Kidney glomerular epithelial cell (primary cell): ENCODE measurements at places on chromosomes 7 and 10.

DNA sequence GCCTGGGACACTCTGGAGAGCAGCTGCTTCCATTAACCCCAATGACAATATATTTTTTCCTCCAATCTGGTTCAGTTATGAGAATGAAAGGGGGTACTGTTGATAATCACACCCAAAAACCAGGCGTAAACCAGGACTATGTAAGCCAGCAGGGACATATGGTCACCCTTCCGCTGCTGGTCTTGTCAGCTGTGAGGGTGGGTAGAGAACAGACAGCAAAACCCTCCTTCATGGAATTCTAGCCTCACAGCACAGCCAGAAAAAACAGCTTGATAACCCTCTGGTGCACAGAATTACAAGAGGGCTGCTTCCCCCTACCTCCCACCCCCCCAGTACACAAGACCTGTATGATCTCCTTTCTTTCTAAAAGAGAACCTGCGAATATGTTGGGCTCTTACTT, 368.8 kb upstream of the ZMIZ1 start:
- no peak for DNase-seq

DNA sequence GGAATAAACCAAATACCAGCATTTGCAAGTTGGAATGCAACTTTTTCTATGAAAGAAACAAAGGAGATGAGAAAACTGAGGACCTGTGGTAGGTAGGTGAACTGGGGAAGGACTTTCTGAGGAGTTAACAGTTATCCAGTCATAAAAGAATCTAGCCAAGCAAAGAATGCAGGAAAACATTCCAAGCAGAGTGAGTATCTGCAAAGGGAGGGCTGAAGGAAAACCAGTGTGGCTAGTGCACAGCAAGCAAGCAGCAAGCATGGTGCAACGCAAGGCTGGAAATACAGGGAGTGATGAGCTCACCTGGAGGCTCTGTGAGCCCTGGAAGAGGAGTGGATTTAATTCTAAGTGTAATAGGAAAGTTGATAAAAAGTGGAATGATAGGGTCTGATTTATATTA, 44.0 kb downstream of the RTKN2 start:
- DNase-seq: peak; percentile 94

DNA sequence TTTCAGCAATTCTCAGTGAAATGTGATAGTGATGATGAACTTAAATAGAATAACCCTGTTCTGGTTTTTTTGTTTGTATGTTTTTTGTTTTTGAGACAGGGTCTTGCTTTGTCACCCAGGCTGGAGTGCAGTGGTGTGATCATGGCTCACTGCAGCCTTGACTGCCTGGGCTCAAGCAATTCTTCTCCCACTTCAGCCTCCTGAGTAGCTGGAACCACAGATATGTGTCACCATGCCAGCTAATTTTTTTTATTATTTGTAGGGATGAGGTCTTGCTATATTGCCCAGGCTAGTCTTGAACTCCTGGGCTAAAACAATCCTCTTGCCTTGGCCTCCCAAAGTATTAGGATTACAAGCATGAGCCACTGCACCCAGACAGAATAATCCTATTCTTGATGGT, 14.3 kb upstream of the COL17A1 start:
- DNase-seq: no peak

- DNase-seq: peak; percentile 49
Observed at GRCh38 chr7:111561654-111561903, 713 bp downstream of the IMMP2L start.

- DNase-seq: no peak
Observed at GRCh38 chr10:110919349-110919931, at the start of gene SHOC2. TSS of gene SHOC2 (plus strand) at chr10:110919604. CDS start at chr10:110964359, 44,755 bp downstream.

GRCh38 chr7:1101563-1102431, 13.9 kb downstream of the GPER1 start:
- DNase-seq: peak; percentile 52

GRCh38 chr10:14004536-14004935, 326.2 kb downstream of the FRMD4A start:
- no peak for DNase-seq

GRCh38 chr7:19119870-19120486, 2.5 kb upstream of the TWIST1 start:
- no peak for DNase-seq

DNA sequence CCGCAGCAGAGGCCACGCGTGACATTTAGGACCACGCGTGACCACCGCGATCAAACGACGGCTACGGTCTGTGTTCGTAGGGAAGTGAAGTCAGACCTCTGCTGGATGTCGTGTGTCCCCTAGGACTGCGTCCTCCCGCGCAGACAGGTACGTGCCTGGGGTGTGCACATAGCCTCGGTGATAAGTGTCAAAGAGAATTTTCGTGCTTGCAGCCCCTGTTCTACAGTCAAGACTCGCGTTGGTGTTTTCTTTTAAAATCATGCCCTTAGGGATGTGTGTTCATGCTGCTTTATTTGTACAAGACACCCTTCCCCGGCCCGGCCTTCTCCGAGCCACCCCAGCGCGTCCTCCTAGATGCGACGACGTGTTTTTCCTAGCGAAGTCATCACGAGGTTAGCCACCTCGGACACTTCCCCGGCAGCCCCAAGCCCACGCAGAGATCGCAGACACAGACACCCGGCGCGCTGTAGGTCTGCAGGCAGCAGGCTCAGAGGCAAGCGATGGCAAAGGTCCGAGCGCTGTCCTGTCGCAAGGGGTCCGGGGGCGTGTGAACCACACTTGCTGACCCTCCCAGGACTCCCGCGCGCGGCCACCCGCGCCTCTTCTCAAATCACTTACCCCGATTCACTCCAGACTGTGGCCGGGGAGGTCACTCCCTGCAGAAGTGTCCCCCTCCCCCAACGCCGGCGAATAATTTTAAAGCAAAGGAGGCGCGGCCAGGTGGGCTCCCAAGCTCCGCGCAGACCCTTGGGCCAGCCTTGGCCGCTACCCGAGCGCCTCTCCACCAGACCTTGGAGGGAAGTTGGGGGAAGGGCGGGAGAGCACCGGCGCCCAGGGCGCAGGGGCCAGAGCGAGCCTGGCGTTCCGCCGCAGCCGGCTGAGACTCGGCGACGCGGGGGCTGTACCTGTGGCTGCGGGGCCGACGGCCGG, 552 bp downstream of the MKX start:
- no peak for DNase-seq

DNA sequence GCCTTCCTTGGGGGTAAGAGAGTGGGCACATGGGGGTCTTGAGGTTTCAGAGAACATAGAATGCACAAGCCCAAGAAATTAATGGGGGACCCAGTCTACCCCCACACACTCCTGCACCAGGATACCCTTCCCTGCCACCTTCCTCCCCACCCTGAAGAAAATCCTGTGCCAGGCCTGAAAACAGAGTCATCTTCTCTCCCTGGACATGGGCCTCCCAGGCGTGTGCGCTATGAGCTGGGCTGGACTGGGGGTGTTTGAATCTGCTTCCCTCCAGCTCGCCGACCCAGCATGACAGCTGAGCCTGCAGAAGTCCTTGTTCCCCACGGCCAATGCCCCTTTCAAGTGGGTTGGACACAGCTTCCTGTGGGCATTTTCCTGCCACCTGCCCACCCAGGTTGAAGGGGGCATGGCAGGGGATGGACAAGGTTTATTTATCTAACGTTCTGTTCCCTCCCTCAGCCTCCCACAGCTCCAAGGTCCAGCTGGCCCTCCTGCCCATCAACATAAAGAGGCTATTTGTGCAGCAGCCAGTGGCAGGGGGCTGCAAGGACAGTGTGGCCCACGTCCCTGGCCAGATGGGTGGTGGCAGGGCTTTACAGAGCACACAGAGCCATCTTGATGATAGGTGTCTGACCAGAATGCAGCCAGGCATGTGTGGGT, 141.0 kb downstream of the SH3PXD2A start:
- DNase-seq: no peak

DNA sequence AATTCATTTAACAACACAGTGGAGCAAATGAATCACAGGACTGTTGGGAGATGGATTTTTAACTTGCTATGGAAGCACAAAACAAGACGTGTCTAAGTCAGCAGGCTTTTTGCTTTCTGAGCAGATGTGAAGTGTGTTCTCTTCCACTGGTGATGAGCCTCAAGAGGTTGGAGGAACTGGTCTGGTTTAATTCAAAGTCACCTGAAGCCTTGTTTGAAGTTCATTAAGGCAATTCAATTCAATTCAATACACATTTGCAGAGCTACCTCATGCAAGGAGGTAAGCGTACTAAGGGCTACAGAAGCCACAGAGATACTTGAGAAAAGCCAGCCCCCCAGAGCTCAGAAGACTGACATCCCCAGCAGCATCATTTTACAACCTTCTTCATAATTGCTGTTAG, 68.4 kb upstream of the PALS2 start:
- DNase-seq: no peak

- no peak for DNase-seq
Observed at GRCh38 chr7:135917721-135918120, 59.4 kb downstream of the MTPN start.

DNA sequence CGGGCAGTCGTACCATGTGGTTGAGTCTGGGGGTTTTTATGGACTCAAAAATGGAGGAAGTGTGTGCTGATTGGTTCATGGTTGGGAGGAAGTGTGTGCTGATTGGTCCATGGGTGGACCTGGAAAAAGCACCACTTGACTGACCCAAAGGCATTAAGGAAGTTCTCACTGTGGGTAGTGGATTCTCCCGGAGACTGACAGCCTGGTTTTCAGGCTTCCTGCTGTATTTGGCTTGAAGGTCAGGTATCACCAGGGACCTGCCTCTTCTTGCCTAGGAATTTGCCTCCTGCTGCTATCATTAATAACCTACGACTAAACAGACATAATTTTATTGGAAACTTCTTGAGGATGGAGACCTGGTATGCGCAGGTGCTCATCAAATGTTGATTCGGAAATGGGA, 268.8 kb upstream of the LRGUK start:
- no peak for DNase-seq

- DNase-seq: no peak
Observed at GRCh38 chr7:46567858-46568257, 646.8 kb upstream of the IGFBP3 start.

DNA sequence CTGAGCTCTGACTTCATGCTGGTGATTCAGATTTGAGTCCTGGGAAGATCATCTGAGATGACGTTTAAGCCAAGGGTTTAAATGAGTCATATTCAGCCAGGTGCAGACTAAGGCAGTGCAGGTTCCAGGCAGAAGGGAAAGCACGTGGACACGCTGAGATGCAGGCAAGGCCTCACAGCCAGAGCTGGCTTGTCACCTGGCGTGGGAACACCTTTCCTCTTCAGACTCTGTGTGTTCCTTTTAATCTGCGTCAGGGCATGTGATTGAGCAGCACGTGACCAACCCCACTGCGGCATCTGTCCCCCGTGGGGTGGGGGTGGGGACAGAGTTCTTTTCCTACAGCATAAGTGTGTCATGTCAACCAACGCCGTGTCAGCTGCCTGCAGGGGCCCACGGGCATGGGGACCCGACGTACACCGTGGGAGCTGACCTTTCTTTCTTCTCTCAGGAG, 10.7 kb upstream of the IDI2 start:
- DNase-seq: peak; percentile 76
